ENCODE measurements at places on chromosomes 2 and 18. TPM values are rescaled to one million over a fixed set of nuclear protein-coding genes. Genes with fewer than 3 reads are reported as not detected.

DNA sequence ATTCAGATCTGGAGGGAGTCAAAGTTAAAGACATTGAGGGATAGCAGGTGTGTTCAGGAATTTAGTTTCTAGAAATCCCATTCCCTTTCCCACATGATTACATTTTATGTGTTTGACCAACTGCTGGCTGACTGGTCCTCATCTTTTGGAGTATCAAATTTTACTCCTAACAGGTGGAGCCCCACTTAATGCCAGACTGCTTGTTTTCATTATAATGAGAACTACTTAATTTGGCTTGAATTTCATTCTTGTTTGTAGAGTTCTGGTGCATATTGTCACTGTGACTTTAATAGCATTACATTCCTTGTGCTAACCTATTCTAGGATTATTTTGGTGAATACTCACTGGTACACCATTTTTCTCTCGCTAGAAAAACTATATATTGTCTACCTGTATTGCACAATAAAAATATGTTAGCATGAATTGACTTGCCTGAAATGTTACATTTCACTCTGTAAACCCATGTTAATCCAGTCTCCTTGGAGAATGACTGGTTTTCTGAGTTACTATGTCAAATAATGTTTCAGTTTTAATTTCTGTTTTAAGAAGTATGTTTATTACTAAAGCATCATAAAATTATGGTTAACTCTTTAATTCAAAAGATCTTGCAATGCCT is 98.2 kb downstream of the TANC1 start:
- peaks cover 13% of the 10 kb centered on the region for H3K36me3 ChIP-seq
- no peaks in the 10 kb centered on the region for H3K27me3 ChIP-seq

Gene EN1
- 2.3 TPM for total RNA-seq

DNA sequence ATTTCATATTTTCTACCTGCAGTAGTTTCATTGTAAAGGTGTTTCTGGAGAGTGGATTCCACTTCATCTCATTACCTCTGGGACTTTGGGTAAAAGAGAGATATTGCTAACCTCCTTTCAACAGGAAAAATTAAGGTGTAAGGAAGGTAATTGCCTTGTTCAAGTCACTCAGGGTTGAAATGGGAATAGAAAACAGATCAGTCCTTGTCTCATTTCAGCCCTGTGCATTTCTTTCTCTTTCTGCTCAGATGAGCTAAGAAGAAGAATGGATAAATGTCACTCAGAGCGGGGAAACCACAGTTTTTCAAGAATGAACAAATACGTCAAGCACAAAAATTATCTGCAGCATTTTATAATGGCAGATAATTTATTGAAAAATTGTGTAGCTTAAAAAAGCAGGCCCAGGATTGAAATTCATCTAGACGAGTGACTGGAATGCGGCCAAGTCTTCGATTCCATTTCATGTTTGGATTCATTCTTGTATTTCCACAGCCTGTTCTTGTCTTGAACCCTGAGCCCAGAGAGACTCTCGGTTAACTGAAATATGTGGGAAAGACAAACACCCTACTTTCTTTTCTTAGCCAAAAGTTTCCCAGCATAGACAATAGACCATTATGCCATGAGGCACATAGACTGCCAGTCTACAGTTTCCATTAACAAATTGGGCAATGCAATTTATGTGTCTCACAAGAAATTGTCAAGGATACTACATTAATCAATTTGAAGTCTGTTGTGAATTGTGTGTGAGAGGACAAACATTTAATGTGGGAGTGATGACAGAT is 107.9 kb downstream of the POLE4 start:
- H3K4me1 ChIP-seq: no peaks in the 10 kb centered on the region
- H3K4me3 ChIP-seq: no peak overlapping the region
- no peaks in the 10 kb centered on the region for H3K27me3 ChIP-seq

Gene POTEI
- not detected for total RNA-seq

- DNase-seq: no peak
- no peaks in the 10 kb centered on the region for H3K36me3 ChIP-seq
Measured at GRCh38 chr2:51000849-51001617, 30.9 kb downstream of the NRXN1 start.

Gene CCBE1
- 13.9 TPM for total RNA-seq

Gene G6PC2
- total RNA-seq: not detected

Gene OR6B2
- total RNA-seq: not detected

DNA sequence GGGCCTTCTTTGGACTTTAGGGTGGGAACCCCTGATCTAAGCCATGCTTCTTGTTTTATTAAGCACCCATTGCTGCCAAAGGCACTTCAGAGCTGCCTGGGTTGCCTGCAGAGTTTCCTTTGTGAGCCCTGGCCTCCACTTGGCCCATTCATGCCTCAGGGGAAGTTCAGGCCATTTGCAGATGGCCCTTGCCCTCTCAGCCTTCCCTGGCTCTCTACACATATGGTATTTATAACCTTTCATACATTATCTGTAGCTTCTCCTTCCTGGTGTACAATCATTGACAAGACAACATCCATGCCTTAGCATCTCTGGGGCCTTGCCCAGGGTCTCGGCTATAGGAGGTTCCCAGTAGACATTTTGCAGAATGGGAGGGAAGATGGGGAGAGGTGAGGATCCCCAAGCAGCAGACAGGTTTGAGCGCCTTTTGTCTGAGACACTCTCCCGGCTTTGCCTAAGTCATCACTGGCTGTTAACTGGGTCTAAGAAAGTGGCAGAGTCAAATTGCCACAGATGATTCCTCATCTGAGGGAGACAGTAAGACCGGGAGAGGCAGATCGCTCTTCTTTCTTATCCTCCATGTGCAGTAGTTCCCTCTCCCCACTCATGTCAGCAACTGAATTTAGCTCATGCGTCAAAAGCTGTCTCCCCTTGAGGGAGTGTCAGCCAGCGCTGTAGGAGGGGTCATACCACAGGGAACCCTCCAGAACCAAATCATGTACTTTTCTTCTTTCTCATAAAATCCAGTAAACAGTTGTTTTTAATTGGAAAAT is 2.7 kb downstream of the EHD3 start:
- H3K27ac ChIP-seq: no peak overlapping the region
- peaks cover 7% of the 10 kb centered on the region for H3K4me1 ChIP-seq
- DNase-seq: no peak
- H3K27me3 ChIP-seq: no peaks in the 10 kb centered on the region
- no peaks in the 10 kb centered on the region for H3K36me3 ChIP-seq

Gene BUB1
- 89.8 TPM for total RNA-seq

Gene POTEF
- not detected for total RNA-seq

DNA sequence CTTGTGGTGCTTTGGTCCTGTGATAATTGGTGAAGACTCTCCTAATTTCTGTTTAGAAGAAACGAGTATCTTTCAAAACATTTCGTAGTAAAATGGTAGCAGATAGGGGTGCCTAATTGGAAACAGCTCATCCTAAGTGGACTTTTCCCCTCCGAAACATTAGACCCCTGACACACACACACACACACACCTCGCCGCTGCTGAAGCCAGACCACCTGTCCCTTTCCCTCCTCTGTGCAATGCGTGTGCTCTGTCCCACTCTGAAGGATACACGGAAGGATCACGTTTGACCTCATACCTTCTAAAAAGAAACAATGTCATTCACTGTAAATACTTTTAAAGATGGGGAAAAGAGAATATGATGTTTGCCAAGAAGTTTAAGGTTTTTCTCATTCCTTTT is 36.2 kb upstream of the TMEM87B start:
- peaks cover 38% of the 10 kb centered on the region for H3K4me1 ChIP-seq
- H3K27me3 ChIP-seq: no peaks in the 10 kb centered on the region
- DNase-seq: no peak

Gene OBSL1
- total RNA-seq: 148 TPM

- no peaks in the 10 kb centered on the region for H3K36me3 ChIP-seq
- no peak overlapping the region for H3K27ac ChIP-seq
- H3K4me3 ChIP-seq: no peak overlapping the region
- H3K27me3 ChIP-seq: no peaks in the 10 kb centered on the region
- H3K4me1 ChIP-seq: peaks cover 22% of the 10 kb centered on the region
- DNase-seq: no peak
Measured at GRCh38 chr2:20469595-20469994, 22.7 kb downstream of the RHOB start.

GRCh38 chr2:233847248-233847898 is 7.0 kb downstream of the HJURP start:
- H3K36me3 ChIP-seq: peaks cover 91% of the 10 kb centered on the region
- no peaks in the 10 kb centered on the region for H3K27me3 ChIP-seq
- H3K27ac ChIP-seq: no peak overlapping the region
- DNase-seq: no peak
- H3K4me1 ChIP-seq: peaks cover 13% of the 10 kb centered on the region

Gene SYT4
- total RNA-seq: not detected

Gene MAP3K19
- not detected for total RNA-seq

Gene PGAP1
- 4.5 TPM for total RNA-seq

GRCh38 chr2:48754874-48755273 is 650 bp downstream of the LHCGR start:
- no peaks in the 10 kb centered on the region for H3K36me3 ChIP-seq
- no peak overlapping the region for H3K27ac ChIP-seq
- no peak overlapping the region for H3K4me3 ChIP-seq
- H3K4me1 ChIP-seq: no peaks in the 10 kb centered on the region

DNA sequence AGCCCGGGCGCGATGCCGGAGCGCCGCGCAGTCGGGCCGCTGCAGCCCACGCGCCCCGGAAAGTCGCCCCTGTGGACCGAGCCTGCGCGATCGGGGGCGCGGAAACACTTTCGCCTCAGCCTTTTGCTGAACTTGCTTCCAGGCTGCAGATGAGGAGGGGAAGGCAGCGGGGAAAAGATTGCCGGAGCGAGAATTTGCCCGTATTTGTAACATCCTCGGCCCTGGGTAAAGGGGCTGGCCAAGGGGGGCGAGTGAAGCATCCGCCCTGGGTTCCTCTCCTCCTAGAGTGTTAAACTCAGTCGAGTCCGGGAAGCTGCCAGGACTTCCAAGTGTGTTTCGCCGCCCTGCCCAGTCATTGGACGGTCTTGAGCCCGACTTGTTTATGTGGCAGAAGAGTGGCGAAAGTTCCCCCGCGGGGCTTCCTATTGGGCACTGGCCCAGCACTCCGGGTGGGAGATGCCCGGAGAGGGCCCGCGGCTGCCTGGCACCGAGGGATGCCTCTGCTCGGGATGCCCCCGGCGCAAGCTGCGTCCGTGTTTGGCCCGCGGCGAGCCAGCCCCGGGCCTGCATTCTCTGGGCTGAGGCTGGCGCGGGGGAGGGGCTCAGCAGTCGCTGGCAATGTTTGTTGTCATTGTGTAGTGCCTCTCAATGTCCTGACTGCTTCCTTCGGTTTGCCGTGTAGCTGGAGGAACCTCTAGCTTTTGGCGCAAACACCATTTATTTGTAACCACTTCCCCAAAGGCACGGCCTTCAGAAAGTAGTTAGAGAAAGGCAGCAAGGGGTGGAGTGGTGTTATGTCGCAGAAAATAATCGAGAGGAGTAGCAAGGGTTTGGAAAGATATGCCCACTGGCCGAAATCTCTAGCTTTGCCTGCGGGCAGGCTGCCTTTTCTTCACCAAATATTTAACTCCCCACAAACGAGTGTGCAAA is 1.1 kb downstream of the CYBRD1 start:
- no peaks in the 10 kb centered on the region for H3K36me3 ChIP-seq
- peaks cover 8% of the 10 kb centered on the region for H3K4me1 ChIP-seq
- DNase-seq: peak; percentile 52
- H3K27me3 ChIP-seq: peaks cover 10% of the 10 kb centered on the region
- H3K4me3 ChIP-seq: peak overlapping the region; percentile 77
- no peak overlapping the region for H3K27ac ChIP-seq

DNA sequence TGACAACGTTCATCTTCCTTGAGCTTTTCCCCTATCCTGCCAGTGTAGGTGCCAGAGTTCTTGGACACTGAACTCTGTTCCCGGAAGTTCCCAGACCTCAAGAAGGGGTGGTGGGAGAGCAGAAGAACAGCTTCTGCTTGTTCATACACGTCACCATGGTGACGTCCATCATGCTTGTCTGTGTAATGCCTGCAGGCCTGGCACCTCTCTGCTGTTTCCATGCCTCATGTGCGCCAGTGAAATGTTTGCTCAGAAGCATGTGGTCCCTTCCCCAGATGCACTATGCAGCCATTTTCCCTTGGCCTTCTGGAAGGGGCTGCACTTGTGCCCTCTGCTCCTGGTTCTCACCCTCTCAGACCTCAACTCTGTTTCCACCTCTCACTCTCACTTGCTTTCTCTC is 210.8 kb upstream of the NABP1 start:
- H3K4me1 ChIP-seq: peaks cover 8% of the 10 kb centered on the region
- DNase-seq: no peak
- no peaks in the 10 kb centered on the region for H3K36me3 ChIP-seq
- no peak overlapping the region for H3K4me3 ChIP-seq

DNA sequence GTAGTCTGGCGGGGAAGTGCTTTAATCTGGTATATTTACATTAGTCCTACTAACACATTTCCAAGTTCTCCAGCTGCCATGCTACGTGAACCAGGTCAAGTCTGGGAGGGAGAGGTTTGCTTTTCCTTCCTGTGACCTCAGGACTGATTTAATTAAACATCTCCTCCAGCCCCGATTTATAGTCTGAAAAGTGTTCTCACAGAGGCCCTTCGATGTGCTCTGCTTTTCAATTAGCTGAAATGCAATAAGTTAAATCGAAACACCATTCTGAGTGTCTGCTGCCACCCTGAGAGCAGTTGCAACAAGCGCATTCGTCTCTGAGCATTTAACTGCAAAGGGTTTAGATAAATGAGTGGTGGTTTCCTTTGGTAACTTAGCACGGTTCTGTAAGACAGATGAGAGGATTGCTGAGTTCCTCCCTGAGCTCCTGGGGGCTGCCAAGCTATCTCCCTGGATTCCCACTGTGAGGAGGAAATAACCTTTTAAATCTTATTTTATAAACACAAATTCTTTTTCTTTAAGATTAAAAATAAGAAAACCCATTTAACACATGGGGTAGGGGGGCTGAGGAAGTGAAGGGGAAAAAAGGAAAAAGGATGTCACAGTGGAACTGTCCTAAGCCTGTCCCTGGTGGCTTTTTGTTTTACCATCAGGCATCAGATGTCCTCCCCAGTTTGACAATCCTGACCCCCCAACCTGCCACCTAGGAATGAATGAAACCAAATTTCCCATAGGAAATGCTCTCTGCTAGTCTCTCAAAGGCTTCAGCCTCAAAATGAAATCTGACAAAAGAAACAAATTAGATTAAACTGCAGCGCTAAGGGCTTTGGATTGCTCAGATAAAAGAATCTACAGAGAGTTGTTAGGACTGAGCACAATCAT is 56.5 kb upstream of the CREB1 start:
- peak overlapping the region; percentile 1 for H3K27ac ChIP-seq
- peaks cover 25% of the 10 kb centered on the region for H3K4me1 ChIP-seq
- DNase-seq: peak; percentile 86
- H3K4me3 ChIP-seq: no peak overlapping the region

DNA sequence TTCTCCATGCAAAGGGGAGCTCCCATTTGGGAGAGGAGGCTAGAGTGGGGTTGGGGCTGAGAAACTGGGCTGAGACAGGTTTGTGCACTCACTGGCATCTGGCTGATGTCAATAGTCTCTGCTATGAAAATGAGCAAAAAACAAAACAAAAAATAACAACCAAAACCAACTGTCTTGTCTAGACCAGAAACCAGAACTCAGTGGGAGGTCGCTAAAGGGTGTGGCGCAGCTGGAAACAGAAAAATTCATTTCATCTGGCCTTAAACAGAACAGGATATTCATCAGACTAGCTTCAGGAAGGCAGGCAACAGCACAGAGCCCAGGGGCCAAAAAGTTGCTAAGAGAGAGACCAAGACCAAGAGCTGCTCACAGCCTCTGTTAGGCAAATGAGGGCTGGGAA is 126.1 kb downstream of the THNSL2 start:
- no peaks in the 10 kb centered on the region for H3K36me3 ChIP-seq
- no peak for DNase-seq
- no peak overlapping the region for H3K4me3 ChIP-seq
